ENCODE measurements at places on chromosomes 4 and X.
A peak's percentile ranks its signal among the peaks of the same experiment; 100 is the strongest.

GRCh38 chr4:123843137-123843536 lies 446.5 kb downstream of the SPRY1 start:
- DNase-seq, result no peak

- peak; percentile 79 for DNase-seq
Observed at GRCh38 chr4:39446842-39447573, 11.7 kb downstream of the RPL9 start.

GRCh38 chr4:111037591-111038360 lies 414.9 kb upstream of the PITX2 start:
- DNase-seq, result no peak

DNA sequence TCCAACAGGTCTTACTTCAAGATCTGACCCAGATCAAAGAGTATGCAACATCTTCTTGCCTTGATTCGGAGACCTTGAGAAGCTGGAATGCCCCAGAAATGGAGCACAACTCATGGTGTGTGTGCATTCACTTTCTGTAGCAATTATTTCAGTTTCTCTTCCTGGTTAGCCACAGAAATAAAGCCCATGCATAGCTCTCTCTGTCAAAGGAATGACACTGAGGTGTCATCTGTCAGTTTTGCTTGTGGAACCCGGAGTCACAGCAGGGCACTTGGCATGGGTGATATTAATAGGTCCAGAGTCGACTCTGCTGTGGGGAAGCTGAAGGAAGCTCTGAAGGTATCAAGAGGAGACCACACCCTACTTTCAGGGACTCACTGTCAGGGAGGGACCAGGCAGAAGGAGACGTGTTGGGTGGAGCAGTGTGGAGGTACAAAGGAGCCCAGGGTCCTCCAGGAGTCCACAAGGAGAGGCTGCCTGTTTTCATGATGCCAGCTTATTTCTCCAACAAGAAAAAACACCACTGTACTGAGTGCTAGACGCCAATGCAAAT lies 10.7 kb downstream of the CLNK start:
- no peak for DNase-seq

GRCh38 chr4:2624782-2625530 lies 88.5 kb downstream of the FAM193A start:
- no peak for DNase-seq

DNA sequence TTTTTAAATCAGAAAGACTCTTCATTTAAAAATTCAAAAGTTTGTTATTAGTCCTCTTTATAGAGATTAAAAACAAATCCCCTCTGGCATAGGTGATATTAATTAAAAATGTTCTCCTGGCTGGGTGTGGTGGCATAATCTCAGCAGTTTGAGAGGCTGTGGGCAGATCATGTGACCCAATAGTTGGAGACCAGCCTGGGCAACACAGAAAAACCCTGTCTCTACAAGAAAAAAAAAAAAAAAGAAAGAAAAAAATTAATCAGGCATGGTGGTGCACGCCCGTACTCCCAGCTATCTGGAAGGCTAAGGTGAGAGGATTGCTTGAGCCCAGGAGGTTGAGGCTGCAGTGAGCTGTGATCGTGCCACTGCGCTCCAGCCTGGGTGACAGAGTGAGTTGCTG lies 38.9 kb downstream of the RASGEF1B start:
- no peak for DNase-seq

- no peak for DNase-seq
Observed at GRCh38 chrX:78321809-78322208, 5.6 kb downstream of the CYSLTR1 start.

DNA sequence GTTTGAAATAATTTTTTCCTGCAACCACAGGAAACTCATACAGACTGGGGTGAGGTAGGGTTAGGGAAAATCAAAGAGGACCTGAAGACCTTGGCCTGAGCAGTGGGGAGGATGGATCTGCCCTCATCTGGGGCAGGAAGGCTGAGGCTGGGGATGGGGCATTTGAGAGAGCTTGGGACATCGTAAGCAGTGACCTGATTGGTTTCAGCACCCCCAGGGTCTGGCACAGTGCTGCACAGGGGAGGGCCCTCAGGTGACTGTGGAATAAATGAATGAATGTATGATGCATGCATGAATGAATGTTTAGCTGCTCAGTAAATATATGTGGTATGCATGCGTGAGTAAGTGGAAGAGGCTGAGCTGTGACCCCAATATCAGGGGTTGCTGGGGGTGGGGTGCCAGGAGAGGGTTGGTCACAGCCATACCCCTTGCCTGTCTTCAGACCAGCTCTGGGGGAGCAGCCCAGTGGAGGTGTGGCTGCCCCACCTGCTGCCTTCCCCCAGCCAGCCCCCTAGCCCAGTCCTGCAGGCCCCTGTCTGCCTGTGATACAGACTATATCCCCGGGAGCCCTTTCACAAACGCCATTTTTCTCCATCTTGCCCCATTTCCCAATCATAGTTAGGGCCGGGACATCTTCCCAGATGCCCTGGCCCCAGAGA lies 11.0 kb upstream of the TNIP2 start:
- no peak for DNase-seq

DNA sequence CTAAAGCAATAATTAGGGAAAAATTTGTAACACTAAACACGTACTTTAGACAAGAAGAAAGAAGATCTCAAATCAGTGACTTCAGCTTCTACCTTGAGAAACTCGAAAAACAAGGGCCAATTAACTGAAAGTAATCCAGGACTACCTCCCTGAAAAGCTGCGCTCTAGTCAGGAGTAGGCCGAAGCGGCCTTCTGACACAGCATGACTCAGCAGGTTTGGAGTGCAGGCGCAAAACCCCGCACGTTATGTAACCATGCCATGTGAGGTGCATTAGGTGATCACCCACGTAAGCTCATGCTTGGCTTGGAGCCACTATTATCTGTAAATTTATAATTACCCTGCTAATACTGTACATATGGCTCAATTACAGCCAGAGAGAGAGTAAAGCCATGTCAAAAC lies 52.8 kb upstream of the CCDC149 start:
- peak; percentile 5 for DNase-seq

GRCh38 chr4:164408831-164409230 lies 345.1 kb upstream of the SMIM31 start:
- no peak for DNase-seq

DNA sequence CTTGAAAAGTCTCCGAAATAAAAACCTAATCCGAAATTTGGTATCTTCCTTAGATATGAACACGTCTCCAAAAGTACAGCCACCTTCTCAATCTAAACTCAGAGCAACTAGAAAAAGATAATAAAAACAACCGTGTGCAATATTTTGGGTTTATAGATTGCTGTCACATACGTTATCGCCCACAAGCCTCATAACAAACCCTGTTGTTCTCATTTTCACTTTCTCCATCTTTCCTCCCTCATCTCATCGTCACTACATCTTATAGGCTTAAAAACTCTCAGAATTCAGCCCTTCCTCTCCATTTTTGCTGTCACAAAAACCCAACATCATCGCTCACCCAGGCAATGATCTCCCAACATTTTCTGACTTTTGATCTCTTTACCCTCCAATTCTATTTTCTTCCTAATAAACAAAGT lies 448 bp upstream of the SCFD2 start:
- DNase-seq, result no peak

DNA sequence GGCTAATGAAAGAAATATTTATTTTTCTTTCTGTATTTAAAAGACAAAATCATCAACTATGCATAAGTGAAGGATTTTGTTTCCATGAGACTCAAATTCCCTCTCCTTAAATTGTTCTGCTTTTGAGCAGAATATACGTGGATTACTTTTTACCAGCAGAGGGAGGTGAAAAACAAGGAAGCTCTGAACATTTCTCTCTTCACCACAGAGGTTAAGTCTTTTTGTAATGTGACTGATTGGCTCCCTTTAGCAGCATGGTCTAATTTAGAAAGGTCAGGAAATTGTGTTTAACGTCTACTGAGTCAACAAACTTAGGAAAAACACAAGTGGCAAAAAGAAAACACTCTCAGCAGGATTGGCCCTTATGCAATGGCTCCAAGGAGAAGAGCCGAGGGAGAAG lies 55.1 kb upstream of the F9 start:
- DNase-seq, result no peak

GRCh38 chr4:119517361-119518229 lies 111.0 kb downstream of the PDE5A start:
- peak; percentile 87 for DNase-seq

DNA sequence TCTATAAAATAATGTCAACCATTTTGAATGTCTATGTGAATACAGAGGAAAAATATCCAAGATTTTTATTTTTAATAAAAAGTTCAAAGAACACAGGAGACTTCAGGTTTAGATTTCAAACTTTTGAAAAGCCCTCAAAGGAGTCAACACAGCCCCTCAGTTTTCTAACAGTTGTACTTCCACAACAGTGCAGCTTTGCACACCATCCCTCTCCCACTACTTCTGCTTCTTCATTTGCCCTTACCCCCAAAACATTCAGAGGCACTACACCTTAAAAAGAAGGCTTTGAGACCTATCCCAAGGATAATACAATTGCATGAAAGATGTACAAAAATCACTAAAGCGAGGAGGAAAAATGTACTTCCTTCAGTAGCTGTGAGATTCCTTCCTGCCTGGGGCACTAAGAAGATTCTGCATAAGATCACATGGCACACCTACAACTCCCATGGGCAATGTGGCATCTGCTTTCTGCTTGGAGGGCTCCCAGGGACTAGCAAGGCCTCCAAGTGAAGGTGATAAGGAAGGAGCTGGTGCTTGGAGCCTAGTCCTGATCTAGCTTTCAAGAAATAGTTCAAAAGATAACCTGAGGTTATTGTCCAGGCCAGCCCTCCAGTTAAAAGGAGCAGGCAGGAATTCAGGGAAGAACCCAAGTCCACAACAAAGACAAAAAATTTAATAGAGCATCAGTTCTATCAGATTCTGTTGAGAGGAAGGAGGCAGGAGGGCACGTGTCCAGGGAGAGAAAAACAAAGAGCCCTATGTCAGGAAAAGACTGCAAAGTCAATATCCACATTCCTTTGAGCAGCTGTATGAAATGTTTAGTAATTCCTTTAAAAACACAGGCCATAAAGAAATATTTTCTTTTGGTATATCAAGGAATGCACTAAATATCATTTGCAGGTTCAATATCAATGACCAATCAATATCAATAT lies 19.1 kb downstream of the ARAP2 start:
- no peak for DNase-seq

DNA sequence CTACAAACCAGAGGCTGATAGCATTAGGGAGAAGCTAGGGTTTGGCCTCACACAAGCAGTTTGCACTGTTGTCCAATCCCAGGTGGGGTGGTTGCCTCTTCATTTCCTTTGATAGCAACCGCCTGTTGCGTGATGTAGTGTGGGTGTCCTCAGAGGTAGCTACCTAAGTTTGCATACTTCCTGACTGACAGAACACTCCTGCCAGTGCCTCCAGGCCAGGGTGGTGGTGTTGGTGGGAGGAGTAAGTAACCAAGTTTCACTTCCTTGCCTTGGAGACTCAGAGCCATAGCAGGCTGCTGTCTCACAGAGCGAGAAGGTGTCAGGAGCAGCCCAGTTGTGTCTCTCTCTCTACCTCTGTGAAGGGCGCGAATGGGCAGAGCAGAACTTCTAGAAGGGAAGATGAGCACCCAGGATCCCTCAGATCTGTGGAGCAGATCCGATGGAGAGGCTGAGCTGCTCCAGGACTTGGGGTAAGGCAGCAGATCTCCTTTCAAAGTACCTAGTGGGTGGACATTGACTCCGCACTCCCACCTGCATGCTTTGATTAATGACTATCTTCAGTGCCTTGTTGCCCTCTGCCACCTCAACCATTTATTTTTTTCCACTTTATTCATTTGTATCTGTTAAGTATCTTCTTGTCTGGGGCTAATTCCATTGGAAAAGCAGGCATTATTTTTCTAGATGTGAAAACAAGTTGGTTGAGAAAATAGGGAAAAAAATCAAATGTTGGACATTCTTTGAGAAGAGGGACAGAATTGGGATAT lies at the start of gene DAPP1:
TSS of gene DAPP1 (plus strand) at position 283 of the 764 bp plus-strand sequence. CDS start at position 370, 87 bp downstream.
- no peak for DNase-seq

GRCh38 chr4:8708401-8709021 lies 115.9 kb downstream of the CPZ start:
- DNase-seq, result no peak

GRCh38 chrX:38649674-38650647 lies 88.6 kb downstream of the TSPAN7 start:
- DNase-seq, result no peak

- DNase-seq, result no peak
Observed at GRCh38 chr4:180052629-180053028, 2190.6 kb upstream of the TENM3 start.

- no peak for DNase-seq
Observed at GRCh38 chr4:52054254-52054653, 3.1 kb downstream of the SPATA18 start.

GRCh38 chrX:23396263-23396662 lies 61.6 kb downstream of the PTCHD1 start:
- no peak for DNase-seq

GRCh38 chr4:142960126-142960525 lies 114.0 kb upstream of the INPP4B start:
- DNase-seq, result peak; percentile 27

- no peak for DNase-seq
Observed at GRCh38 chrX:118498351-118498750, 2.7 kb downstream of the DOCK11 start.

DNA sequence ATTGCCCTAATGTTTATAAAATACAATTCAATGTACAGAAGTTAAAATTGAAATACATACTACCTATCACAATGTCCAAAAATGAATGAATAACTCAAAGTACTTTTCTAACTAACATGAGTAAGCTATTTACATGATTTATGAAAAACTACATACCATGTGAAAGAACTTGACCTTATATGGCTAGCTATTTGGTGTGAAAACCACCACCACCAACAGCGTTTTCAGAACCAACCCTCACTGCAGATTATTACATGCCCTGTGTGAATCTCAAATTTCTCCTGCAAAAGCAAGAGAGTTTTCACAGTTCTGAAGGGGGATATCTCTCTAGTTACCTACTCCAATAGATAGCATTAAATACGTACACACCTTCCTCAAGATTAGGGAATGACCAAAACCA lies 198.5 kb downstream of the SPATA18 start:
- DNase-seq, result no peak

- DNase-seq, result no peak
Observed at GRCh38 chr4:26201120-26201519, 119.7 kb upstream of the RBPJ start.

- DNase-seq, result no peak
Observed at GRCh38 chr4:139762720-139763119, 97.1 kb downstream of the MGST2 start.

GRCh38 chr4:169604131-169604900 lies 8.1 kb downstream of the NEK1 start:
- peak; percentile 90 for DNase-seq

GRCh38 chr4:102301167-102301566 lies 44.1 kb downstream of the SLC39A8 start:
- no peak for DNase-seq

GRCh38 chr4:179467878-179468277 lies 2025.6 kb upstream of the AGA start:
- DNase-seq, result no peak

- no peak for DNase-seq
Observed at GRCh38 chr4:178953447-178954120, 1511.3 kb upstream of the AGA start.

DNA sequence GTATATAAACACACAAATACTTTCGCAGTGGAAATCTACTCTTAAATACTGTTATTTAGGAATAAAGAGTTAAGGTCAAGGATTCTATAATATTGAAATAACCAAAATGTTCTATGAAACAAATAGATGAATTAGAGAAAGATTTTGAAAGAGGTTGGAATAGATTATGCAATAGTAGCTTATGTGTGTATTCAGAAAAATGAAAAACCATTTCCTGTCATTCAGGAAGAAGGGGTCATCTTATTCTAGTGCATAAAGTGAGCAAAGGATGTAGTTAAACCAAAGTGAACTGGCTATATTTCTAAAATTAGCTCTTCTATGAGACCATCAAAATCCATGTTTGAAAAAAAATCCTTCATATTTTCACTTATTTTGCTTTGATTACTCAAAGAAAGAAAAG lies 30.0 kb upstream of the MYOZ2 start:
- DNase-seq, result peak; percentile 59
